Stimulated activated CD4-positive, alpha-beta T cell treated with anti-CD3 and anti-CD28 coated beads, TNF-alpha, amount 100 ng/mL, for 48 hours (primary cell): ENCODE measurements at places on chromosomes 11 and 22.

DNA sequence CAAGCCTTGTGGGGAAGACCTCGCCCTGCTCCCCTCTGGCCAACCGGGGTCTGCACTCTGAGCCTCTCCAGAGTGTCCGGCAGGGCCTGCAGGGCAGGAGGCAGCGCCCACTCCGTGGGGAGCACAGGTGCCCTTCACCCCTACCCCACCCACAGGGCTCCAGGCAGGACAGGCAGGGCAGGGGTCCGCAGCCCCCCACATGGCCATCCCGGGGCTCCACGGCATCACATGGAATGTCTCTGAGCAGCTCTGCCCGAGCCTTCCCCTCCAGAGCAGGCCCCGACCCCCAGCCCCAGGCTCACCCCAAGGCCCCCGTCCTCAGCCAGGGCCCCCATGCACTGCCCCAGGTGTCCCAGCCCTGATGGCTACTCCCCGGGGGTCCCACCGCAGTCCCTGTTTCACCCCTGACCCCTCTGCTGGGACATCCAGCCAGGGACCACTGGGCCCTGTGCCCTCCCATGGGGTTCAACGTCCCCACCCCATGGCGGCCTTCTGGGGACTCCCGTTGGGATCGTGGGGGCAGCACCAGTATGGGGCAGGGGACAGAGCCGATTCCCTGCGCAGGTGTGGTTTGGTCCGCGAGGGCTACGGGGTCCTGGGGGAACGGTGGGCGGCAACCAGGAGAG, 77.7 kb downstream of the BRD1 start:
- DNase-seq = no peak

DNA sequence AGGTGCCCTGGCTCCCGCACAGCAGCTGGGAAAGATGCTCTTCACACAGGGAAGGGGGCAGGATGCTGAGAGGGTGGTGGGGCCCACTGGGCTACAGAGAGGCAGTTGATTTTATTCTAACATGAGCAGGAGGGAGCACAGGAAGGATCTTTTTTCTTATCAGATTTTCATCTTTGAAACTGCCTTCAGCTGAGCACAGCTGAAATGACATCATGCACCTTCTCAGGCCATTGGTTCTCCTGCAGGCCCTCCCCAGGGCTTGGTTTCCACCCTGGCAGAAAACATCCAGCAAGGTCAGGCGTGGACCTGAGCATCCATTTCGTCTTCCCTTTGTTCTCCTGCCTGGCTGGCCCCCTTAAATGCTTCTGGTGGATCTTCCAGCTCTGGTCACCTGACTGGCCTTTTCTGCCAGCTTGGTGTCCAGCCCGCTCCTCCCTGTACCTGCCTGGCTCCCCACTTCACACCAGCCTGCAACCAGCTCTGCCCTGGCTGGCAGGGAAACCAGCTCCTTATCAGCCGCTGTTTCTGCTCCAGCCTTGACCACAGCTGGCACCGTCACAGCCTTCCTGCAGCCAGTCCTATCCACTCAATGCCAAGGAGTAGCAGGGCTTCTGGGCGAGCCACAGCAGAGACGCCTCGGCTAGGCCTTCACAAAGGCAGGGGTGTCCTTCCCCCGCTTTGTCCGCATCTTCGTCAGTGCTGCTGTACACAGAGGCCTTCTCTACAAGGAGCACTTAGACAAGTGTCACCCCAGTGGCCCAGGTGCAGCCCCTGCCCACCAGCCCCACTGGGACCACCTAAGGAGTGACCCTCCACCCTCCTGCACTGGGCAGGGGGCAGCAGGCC, 36.5 kb downstream of the TOM1 start:
- DNase-seq = no peak

DNA sequence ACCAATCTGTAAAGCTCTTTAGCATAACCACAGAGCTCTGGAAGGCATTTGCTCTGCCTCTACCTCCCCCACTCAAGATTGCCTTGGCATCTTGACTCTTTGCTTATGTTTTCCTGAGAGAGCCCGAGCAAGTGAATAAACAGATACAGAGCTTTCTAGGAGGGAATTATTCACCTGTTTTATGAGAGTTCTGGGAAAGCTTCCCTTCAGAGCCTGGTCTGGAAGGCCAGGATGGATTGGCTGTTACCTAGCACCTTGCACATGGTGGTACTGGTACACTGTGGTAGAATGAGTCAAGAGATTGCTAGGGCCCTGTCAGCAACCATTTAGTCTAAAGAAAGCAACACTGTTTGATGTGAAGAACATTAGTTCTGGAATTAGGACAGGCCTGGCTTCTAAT, 52.3 kb downstream of the CABIN1 start:
- no peak for DNase-seq

- DNase-seq = no peak
Observed at GRCh38 chr11:1825039-1825740, 9.6 kb upstream of the SYT8 start.

DNA sequence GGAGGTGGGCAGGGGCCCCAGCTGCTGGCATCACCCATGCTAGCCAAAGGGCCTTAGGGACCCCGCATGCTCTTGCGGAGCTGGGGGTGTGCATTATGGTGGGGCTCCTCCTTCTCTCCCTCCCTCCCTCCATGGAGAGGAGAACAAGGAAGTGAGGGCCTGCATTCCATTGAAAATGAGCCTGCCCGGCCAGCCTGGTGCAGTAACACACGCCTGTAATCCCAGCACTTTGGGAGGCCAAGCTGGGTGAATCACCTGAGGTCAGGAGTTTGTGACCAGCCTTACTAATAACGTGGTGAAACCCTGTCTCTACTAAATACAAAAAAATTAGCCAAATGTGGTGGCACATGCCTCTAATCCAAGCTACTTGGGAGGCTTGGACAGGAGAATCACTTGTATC, 22.4 kb downstream of the SNAP29 start:
- no peak for DNase-seq

GRCh38 chr11:68962527-68963250, 18.1 kb downstream of the MRGPRD start:
- no peak for DNase-seq

GRCh38 chr11:124877910-124878758, 12.9 kb downstream of the ROBO3 start:
- no peak for DNase-seq

- DNase-seq = no peak
Observed at GRCh38 chr11:291281-292210, 2.6 kb downstream of the PGGHG start.

DNA sequence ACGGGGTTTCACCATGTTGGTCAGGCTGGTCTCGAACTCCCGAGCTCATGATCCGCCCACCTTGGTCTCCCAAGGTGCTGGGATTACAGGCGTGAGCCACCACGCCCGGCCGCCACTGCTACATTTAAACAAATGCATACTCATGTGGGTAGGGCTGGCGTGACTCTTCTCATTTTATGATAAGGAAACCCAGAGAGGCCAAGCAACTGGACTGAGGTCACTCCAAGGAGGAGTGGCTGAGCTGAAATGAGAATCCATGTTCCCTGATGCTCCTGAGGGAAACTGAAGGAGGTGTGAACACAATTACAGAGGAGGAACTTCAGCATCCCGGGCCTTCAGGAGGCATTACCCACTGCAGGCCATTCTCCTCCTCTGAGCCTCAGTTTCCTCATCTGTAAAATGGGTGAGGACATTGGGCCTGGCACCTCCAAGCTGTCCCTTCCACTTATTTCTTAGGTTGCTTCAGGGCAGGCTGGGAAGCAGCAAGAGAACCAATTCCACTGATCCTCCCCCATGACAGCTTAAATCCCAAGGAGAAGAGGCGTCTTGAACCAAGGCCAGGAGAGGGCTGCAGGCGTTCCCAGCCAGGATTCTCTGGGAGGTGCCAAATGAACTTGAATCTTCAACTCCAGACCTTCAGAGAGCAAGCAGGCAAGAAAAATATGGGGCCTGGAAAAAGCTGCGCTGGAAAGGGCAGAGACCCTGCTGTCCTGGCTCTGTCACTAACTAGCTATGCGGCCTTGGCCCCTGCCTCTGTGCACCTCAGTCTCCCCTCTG, 2.9 kb downstream of the TST start:
- no peak for DNase-seq

- no peak for DNase-seq
Observed at GRCh38 chr11:69292221-69292648, 1.7 kb upstream of the MYEOV start.

- no peak for DNase-seq
Observed at GRCh38 chr11:125075242-125075625, 12.1 kb downstream of the SLC37A2 start.

GRCh38 chr11:12914400-12914912, 94.7 kb upstream of the RASSF10 start:
- no peak for DNase-seq

DNA sequence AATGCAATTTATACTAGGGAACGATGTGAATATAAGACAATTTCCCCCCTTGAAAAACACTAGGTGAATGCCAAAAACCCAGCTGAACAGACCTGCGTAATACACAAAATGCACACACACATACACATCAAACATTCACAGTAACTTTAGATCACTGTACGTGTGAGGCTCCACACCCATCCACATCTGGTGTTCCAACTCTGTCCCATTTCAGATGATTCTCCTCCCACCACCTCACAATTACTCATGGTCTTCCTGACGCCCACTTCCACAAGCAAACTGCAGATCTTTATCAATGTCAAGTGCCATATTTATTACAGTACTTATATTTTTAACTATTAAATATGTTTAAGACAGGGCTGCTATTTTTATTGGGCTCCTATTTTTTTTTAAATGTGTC, 57.8 kb upstream of the TENM4 start:
- no peak for DNase-seq

- no peak for DNase-seq
Observed at GRCh38 chr22:36233796-36234195, 5.5 kb downstream of the APOL2 start.

GRCh38 chr22:49996119-49996517, 16.4 kb downstream of the IL17REL start:
- no peak for DNase-seq
